ENCODE measurements at places on chromosomes 5 and 9. TPM values are rescaled to one million over a fixed set of nuclear protein-coding genes. Genes with fewer than 3 reads are reported as not detected.

DNA sequence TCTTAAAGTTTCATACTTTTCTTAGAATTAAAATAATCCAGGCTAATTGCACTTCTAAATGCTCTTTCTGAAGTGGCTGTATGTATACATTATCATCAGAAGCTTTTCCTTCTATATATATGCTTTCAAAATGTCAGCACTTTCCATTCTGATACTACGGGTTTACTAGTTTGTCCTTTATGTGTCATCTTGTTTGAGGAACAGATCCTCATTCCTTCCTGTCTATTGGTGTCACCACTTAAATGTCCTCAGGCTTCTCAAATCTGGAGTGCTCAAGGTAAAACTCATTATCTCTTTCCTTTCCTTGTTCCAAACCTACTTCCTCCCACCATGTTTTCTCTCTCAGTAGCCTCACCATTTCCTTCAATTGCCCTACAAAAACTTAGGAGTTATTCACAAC lies 236.3 kb downstream of the CSNK1G3 start:
- no peak for DNase-seq

- no peak for DNase-seq
These were observed 61.8 kb upstream of the MAMDC2 start for GRCh38 chr9:69981686-69982445.

The PLPPR1 gene
- not detected for total RNA-seq

DNA sequence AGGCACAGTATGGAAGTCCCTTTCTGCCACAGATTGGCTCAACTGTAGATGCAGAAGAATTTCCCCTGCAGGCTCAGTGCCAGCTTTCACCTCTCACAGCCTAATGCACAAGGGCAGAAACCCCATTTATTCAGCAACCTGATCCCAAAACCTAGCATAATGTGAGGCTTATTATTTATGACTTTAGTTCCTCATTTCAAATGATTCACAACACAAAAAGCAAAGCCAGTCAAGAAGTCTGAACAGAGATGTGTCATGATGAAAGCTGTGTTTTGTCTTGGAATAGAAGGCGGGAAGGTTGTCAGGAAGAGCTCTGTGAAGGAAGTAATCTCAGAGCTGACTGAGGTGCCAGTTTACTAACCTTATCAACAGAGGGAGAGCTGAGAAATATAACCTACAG lies 369.7 kb downstream of the LRRC70 start:
- no peak for DNase-seq

DNA sequence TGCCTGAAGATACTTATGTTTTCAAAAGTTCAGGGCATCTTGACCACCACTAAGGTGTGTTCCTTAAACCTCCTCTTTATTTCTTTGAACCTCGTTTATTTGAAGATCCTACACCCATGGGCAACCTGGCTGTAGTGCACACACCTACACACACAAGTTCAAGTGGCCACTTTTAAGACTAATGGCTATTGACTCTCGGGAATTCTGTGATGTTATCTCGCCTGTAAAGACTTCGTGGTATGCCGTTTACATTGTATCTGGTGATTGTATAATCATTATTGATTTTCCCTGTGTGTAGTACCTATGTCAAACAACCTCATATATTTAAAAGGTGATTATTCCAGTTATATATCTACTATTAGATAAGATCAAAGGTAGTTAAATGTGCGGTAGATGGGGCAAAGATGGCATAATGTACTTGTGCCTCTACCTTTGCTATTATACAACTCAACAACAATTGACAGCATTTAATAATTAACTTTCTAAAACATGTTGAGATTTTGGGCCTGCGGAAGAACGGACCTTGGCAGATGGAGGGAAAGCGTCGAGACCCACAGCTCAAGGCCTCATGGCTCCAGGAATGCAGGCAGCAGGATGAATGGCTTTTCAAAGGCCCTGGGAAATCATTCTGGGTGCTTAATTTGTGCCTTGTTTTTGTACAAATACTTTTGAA lies 51.4 kb upstream of the IRX2 start:
- no peak for DNase-seq

The CPLANE1 gene
- 24.1 TPM for total RNA-seq

The CCDC187 gene
- total RNA-seq = not detected

DNA sequence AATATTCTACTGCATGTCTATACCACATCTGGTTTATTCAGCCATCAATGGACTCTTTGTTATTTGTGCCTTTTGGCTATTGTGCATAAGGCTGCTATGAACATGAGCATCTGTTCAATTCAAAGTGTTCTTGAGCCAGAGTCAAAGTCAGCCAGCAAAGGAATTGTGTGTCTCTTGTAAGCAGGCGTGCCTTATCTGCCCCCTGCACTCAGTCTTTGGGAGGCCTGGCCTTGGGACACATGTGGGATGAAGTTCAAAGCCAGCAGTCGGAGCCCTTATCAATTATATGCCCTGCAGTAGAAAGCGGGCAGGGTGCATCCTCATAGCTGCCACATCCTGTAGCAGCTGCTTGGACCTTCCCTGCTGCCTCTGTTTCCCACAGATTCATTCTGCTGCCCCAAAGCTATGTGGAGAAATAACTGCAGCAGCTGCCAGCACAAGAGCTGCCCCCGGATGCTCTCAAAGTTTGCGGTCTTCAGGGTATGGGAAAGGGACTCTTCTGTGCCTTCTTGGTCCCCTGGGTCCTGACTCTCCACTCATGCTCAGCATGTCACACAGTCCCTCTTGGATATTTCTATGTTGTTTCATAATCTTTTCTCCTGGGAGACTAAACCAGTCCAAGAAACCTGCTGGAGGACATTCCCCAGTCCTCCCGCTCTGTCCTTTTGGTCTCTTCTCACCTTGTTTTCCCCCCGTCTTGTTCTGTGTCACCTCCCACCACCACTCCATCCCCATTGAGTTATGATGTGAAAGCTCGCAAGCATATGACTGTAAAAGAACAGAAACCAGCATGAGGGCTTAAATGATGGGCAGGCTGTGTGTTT lies 35.9 kb downstream of the STOM start:
- DNase-seq = no peak

The IARS1 gene
- 79.3 TPM for total RNA-seq

The SETX gene
- total RNA-seq = 78.5 TPM

- DNase-seq = no peak
These were observed 119.3 kb upstream of the WWC1 start for GRCh38 chr5:168171901-168172759.

GRCh38 chr9:109039539-109039938 lies 26.2 kb upstream of the CTNNAL1 start:
- no peak for DNase-seq

DNA sequence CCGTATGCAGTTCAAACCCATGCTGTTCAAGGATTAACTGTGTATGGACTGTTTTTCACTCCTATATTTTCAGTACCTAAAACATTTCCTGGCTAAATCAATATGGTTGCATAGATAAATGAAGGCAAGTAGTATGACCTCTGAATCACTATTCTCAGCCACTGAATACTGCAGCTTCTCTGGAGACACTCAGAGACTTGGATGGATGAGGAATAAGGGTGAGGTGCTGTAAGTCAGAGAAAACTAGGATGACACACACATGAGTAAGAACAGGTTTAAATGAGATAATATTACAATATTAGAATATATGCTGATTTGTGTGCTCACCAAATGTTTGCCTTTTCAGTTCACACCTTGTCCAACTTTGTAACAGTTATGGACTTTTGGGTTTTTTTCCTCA lies 26.0 kb upstream of the ANXA1 start:
- no peak for DNase-seq

DNA sequence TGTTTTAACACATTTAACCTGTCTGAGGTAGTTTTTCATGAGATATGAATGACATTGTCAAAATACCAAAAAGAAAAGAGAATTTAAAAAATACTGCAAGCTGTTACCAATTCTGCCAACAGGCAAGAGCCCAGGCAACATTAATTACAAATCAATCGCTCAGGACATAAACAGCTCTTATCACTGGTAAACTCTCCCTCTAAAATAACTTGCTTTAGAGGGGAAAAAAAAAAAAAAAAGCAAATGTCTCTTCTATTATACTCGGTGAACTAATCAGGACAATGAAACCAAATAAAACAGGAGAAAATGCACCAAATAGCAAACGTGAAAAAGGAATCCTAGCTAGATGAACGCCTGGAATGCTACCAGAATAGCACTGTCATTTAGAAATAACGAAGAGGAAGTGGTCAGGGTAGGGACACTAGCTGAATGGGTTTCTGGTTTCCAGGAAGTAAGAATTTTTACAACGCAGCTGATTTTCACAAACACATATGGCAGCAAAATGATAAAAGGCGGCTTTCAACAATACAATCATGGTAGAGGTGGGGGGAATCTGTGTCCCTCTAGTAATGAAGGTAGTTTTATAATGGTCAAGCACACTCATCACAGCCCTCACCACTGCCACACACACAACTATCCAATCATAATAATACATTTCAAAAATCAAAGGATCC lies 94.9 kb downstream of the DENND1A start:
- no peak for DNase-seq

The FBLL1 gene
- total RNA-seq = not detected

- DNase-seq = no peak
These were observed 3.7 kb downstream of the ROPN1L start for GRCh38 chr5:10445352-10445751.

DNA sequence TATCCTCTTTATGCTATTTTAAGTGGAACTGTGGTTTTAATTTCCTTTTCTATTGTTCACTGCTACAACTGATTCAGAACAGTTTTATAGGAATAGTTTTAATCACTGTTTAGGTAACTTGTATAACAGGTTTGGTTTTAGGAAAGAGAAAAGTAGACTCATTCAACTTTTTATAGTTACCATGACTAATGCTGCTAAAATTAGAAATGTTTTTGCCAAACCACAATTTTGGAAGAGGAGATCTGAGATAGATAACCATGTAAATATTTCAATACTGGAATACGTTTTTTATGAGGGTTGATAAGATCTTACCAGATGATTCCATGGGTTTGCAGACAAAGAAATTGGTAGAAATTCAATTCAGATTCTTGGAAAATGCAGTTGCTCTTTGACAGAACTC lies 404.6 kb upstream of the ARRDC3 start:
- DNase-seq = no peak

DNA sequence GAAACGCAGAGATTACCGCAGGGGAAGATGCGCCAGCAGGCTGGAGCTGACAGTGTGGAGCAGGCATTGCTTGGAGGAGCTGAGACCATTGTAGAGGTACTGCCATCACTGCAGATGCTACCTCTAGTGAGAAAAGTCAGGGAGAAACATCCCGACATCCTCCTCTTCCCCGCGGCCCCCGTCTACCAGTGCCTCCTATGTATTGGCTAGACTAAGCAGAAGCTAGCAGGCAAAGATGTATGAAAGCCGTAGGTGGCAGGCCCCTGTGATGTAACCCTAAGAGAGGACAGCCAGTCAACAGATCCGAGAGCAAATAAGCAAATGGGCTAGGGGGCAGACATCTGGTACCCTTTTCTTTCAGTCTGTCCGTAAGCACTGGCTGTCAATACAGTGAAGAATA lies 115.5 kb upstream of the ACTBL2 start:
- DNase-seq = no peak

The AMBP gene
- total RNA-seq = not detected

The ANKRD31 gene
- 0.14 TPM for total RNA-seq

- no peak for DNase-seq
These were observed 153.4 kb downstream of the PIK3R1 start for GRCh38 chr5:68369023-68369359.

The SFXN1 gene
- 22.9 TPM for total RNA-seq

The SLC1A1 gene
- 7.3 TPM for total RNA-seq

DNA sequence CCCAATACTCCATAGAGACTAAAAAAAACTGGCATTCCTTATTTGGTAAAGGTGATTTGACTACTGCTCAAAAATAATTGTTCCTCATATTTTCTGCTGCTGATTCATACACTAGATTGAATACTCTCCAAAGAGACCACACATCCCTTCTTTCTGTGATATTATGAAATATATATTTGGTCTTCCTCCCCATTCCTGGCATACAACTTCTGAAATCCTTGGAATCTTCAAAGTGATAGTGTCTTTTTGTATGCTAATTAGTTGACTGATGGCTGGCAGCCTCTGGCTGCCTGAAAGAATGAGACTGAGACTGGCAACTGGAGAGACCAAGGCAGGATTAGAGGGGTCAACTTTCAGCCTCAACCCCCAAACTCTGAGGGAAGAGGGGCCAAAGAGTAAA lies 348.0 kb upstream of the RFX3 start:
- DNase-seq = no peak

GRCh38 chr5:177495243-177496060 lies 2.0 kb downstream of the PDLIM7 start:
- DNase-seq = peak; percentile 76

The CD274 gene
- 7.3 TPM for total RNA-seq

The SNX30 gene
- 36.3 TPM for total RNA-seq

- DNase-seq = no peak
These were observed 340.2 kb downstream of the ADAMTS6 start for GRCh38 chr5:65141493-65141892.

- no peak for DNase-seq
These were observed 145.4 kb downstream of the CDK5RAP2 start for GRCh38 chr9:120434532-120434931.

- no peak for DNase-seq
These were observed 149.7 kb upstream of the SPRY4 start for GRCh38 chr5:142474431-142475094.

GRCh38 chr5:24265306-24265705 lies 379.5 kb downstream of the CDH10 start:
- DNase-seq = no peak

GRCh38 chr5:136038635-136039034 lies 9.8 kb downstream of the TGFBI start:
- no peak for DNase-seq

The ECM2 gene
- total RNA-seq = 78.7 TPM

The GPR151 gene
- total RNA-seq = not detected

GRCh38 chr9:34463098-34463900 lies 4.7 kb downstream of the DNAI1 start:
- peak; percentile 23 for DNase-seq

The EIF4EBP3 gene
- not detected for total RNA-seq

GRCh38 chr5:174971210-174971609 lies 246.8 kb downstream of the MSX2 start:
- no peak for DNase-seq

- no peak for DNase-seq
These were observed 666.3 kb downstream of the DNAH5 start for GRCh38 chr5:13278148-13278547.

- DNase-seq = no peak
These were observed 637.7 kb downstream of the SEMA5A start for GRCh38 chr5:8908055-8908683.

DNA sequence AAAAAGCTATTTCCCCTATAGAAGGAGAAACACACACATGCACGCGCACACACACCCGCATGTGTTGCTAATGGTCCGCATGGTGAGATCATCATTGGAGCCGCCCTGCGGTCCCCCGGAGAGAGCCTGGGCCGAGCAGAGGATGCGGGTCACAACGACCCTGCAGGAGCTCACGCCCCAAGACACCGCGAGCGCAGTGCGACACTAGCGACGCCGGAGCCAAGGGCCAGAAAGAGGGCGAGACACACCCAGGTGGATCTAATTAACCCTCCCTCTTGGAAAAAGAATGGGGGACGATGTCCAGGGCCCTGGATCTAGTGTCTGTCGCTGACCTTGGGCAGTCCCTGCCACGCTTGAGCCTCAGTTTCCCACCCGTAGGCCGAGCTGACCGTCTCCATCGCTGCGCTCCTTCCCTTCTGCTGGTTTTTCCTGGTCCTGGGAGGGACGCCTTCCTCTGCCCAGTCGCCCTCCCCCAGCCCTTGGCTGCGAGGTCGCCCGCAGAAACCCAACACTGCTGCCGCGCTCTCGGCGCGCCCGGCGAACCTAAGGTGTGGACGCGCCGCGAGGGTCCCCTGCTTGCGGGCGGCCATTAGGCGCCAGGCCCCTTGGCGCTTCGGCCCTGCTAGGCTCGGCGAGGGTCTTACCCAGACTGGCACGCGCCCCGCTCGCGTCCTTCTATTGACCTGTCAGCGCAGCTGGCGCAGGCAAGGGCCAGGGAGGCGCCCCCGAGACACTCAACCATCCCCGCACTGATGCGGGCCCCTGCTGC lies 47.5 kb upstream of the RNF20 start:
- DNase-seq = no peak
